Colonic mucosa (tissue), 4 donors: ENCODE measurements at places on chromosomes 5 and 9. TPM values are rescaled to one million over a fixed set of nuclear protein-coding genes. Genes with fewer than 3 reads are reported as not detected.
A peak's percentile ranks its signal among the peaks of the same experiment; 100 is the strongest.

IRX4 gene
- not detected for total RNA-seq

TLE4 gene
- total RNA-seq = 8.0 TPM

- DNase-seq = no peak
Observed at GRCh38 chr9:132647355-132647754, 22.4 kb downstream of the DDX31 start.

SEC61B gene
- 166 TPM for total RNA-seq

GRCh38 chr5:1002836-1003235 is 5.8 kb upstream of the NKD2 start:
- peak; percentile 18 for DNase-seq

SPATA31A1 gene
- not detected for total RNA-seq

GRCh38 chr5:143890487-143890886 is 78.5 kb downstream of the HMHB1 start:
- no peak for DNase-seq

KIF12 gene
- 27.2 TPM for total RNA-seq

BARHL1 gene
- total RNA-seq = not detected

AK3 gene
- total RNA-seq = 95.7 TPM

SPIN1 gene
- total RNA-seq = 68.0 TPM
